ENCODE measurements at places on chromosomes 3 and 15.
A peak's percentile ranks its signal among the peaks of the same experiment; 100 is the strongest.

DNA sequence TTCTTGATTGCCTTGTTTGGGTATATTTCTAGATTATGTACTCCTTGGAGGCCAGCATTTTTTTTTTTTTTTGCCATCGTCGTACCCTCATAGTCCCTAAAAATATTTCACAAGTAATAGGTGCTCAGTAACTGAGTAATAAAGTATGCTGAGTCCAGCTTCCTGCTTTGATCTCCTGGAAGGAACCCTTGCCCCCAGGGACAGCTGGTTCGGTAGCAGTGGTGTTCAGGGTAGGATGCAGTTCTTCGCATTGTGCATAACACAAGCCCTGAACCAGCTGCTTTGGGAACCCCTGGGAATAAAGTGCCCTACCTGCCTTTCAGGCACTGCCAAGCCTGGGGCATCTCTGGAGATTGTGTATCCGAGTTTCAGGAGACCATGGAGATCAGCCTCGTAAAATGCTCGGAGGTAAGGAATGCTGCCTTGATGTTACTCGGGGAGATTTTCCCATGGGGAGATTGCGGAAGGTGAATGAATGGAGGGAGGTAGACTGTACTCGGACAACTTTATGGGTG, 7.6 kb downstream of the MYZAP start:
- DNase-seq: no peak

DNA sequence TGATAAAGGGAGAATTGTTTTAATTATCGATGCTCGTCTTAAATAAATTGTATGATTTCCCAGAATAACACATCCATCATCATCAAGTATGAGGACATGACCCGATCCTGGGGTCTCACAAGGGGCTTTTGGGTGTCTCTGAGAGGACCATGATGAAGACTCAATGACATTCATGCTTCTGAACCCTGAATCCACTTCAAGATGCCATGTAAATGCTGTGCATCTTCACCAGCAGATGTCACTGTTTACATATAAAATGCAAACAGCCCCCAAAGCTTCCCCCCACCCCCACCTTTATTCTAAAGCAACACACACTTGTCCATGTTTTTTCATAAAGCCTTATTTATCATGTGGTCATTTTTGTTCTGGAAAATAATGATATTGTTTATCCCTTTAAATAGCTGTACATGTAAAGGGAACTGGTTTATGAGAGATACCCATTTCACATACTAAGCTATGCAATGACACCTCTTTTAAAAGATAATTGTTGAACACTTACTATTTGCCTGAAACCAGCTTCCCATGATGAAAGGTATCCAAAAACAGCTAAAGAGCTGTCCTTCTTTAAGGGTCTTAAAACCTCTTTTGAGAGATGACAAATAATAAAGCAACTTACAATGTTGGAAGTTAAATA, 69.7 kb upstream of the UBE3A start:
- DNase-seq: no peak

- DNase-seq: no peak
Observed at GRCh38 chr15:88701561-88702095, 62.8 kb downstream of the ISG20 start.

DNA sequence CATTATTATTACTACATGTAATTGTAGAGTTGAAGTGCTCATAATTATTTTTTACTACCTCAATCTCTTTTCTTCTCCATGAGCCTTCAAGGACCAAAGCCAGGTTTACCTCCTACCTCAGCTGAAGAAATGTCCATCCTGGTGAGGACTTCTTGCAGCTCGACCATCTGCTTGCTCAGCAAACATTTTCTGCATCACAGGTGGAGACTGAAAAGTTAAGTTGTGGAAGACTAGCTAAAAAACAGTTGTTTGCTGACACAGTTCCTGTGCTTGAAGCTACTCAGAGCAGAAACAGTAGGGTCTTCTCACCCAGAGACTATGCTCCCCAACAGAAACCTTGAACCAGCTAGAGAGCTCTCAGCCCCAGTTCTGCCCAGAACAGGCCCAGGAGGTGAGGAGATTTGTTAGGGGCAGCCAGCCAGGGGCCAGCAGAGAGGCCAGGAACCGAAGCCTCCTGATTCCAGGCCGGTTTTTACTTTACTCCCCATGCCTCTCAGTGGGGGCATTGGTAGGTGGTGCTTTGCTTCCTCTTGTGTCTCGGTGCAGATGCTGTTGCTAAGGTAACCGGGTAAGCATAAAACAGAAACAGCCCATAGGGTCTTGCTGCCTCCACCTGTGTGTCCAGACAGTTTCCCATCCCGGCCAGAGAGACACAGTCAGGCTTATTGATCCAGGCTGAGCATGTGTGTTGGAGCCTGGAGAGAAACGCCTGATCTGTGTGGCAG, 54.9 kb downstream of the CCNL1 start:
- DNase-seq: peak; percentile 43

DNA sequence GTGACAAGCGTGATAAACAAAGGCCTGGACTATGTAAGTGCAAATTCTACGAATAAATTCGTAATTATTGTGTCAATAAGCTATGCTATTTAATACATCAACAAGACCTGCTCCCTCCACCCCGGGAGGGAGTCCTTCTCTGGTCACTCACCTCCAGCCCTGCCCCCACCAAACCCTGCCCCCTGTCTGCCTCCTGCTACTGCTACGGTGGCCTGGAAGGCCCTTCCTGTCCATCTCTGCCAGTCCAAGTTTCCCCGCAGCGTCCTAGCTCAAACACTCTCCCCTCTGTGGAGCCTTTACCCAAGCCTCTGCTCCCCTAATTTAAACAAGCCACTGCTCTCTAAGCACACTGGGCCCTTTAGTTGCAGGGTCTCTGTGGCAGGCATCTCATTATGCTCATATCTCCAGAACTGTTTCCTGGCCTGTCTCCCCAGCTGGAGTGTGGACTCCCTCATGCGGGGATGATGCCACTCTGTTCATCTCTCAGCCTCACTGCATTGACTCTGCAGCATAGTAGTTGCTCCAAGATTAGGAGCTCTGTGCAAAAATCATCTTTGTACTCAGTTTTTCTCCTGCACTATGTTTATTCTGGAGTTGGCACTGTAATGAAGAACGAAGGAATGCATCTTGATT, 241.2 kb downstream of the NTRK3 start:
- no peak for DNase-seq

- no peak for DNase-seq
Observed at GRCh38 chr15:98901434-98902072, 106.0 kb downstream of the PGPEP1L start.

DNA sequence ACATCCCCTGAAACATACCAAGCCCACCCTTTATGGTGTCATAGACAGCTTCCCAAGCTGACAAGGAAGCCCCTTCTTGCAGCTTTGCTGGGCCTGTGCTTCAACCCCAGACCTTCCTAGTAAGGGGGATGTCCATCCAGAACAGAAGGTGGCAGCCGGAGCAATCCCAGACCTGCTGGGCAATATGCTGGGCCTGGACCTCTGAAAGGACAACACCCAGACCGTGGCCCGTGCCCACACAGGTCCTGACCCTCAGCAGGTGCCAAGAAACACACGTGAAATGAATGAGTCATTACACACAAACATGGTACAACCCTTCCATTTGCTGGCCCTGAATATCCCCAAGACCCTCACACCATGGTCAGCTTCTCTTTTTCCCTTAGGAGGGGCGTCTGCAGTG, 19.8 kb upstream of the VILL start:
- no peak for DNase-seq

DNA sequence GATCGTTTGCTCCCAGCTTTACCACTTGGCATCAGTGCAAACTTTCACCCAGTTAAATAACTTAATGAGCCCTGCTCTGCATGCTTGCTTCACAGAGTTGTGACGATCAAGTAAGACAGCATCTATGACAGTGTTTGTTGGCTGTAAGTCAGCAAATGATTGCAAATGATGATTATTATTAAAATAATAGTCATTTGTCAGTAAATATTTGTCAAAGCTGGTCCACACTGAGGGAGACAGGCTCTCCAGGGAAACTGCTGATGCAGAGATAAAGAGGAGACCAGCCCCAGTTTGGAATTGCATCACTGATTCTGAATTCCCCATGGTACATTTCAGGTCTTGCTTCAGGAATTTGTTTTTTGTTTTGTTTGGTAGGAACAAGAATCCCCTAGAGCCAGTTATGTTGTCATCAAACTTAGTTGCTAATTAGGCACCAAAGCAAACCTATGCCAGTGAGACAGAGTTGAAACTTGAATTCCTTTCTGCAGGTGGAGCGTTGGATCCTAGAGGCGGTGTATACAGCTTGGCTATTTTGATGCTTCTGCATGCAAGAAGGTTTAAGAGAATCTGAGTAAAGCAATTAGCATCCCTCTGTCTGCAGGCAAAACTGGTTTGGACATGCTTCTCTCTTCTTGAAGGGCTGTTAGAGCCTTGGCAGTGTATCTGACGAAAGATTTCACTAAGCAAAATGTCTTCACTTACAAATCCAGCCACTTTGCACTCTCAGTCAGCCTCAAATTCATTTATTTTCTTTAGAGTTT, 338.6 kb upstream of the TPRG1 start:
- DNase-seq: no peak

DNA sequence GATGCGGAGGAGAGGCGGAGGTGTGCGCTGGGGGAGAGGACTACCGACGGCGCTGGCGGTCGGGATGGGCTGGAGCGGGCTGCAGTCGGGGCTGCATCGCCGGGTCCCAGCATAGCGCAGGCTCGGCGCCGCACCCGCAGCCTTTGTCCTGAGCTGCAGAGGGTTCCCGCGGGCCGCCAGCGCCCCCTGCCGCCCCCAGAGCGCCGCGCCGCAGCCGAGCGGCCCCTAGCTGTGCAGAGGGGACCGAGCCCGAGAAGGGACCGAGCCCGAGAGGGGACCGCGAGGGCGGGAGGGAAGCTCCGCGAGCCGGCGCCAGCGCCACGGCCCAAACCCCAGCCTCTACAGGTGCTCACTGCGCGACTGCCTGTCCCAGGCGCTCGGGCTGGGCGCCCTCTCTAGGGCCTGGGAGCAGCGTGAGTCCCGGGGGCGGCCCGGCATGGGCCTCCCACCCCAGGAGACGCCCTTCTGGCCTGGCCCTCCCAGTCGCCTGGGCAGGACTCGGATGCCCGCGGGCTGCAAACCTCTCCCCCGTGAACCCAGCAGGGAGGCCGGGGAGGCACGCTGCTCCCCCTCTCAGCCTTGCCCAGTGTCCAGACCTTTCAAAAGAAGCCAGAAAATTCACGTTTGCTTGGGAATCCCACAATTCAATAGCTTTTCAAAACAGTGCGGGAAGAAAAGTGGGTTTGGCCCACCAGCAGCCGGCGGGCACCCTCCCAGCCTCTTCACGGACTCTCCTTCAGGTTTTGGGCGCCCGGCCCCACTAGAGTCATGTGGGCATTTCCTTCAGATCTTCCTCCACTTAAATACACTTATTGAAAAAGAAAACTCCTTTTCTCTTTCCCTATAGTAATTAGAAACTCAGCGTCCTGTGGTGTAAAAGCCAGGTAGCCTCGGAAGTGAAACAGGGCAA, 134.7 kb downstream of the TPRA1 start:
- peak; percentile 75 for DNase-seq

- no peak for DNase-seq
Observed at GRCh38 chr3:42127226-42127625, 36.1 kb downstream of the TRAK1 start.

- DNase-seq: no peak
Observed at GRCh38 chr3:160540551-160540950, 24.8 kb downstream of the KPNA4 start.

DNA sequence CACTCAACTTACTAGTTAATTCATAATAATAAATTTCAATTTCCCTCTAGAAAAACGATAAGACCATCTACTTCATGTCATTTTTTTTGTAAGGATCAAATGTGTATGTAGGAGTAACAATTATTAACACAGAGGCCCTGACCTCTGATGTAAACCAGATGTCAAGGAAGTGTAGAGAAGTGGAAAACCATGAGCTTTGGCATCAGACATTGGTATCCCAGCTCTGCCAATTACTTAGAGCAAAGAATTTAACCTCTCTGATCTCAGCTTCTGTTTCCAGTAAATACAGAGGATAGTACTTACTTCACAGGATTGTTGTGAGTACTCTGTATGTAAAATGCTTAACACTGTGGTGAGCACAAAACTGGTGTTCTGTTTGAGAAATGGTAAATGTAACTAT, 17.5 kb downstream of the AQR start:
- DNase-seq: no peak

- no peak for DNase-seq
Observed at GRCh38 chr3:152615681-152616080, 219.2 kb upstream of the P2RY1 start.

Measured in GM06990 (cell line).